ENCODE measurements at places on chromosomes 5 and 9. TPM values are rescaled to one million over a fixed set of nuclear protein-coding genes. Genes with fewer than 3 reads are reported as not detected.
A peak's percentile ranks its signal among the peaks of the same experiment; 100 is the strongest.

TOPORS gene
- polyA plus RNA-seq, result 12.8 TPM

TMEM171 gene
- polyA plus RNA-seq, result 10.3 TPM

MAMDC4 gene
- 0.82 TPM for polyA plus RNA-seq

SURF6 gene
- polyA plus RNA-seq, result 11.8 TPM

OR1B1 gene
- polyA plus RNA-seq, result not detected

GRCh38 chr5:169511708-169512107, 71.9 kb upstream of the SPDL1 start:
- no peaks in the 10 kb centered on the region for H3K27me3 ChIP-seq
- DNase-seq, result no peak
- no peak overlapping the region for H3K27ac ChIP-seq
- H3K36me3 ChIP-seq, result no peaks in the 10 kb centered on the region
- H3K4me1 ChIP-seq, result no peaks in the 10 kb centered on the region

DNA sequence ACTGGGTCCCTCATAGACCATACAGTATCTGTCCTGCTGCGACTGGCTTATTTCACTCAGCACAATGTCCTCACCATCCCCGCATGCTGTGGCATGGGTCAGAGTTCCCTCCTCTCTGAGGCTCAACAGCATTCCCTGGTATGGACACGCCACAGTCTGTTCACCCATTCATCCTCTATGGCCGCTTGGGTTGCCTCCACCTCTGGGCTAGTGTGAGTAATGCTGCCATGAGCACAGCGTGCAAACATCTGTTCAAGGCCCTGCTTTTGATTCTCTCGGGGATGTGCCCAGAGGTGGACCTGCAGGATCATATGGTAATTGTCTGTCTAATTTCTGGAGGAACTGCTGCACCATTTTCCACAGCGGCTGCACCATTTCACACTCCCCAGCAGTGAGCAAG, 5.5 kb upstream of the FBP2 start:
- H3K27me3 ChIP-seq, result peaks cover 3% of the 10 kb centered on the region
- H3K36me3 ChIP-seq, result no peaks in the 10 kb centered on the region
- no peak for DNase-seq
- no peak overlapping the region for H3K4me3 ChIP-seq
- no peak overlapping the region for H3K27ac ChIP-seq

DNA sequence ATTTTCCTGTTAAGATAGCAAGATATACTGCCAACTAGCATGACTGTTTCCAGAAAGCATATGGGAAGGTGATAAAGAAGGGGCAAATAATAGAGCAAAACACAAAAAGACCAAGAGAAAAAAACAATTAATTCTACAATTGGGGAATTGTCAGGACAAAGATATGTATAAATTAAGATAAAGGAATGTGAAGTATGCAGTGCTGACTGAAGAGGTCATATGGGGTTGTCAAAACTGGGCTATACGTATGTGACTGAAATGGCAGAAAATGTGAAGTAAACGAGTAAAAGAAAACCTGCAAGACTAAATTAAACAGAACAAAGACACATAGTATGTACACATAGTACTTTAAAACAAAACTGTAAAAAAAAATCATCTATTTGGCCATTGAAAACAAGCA, 222.3 kb downstream of the ARL15 start:
- peaks cover 32% of the 10 kb centered on the region for H3K4me1 ChIP-seq
- H3K36me3 ChIP-seq, result no peaks in the 10 kb centered on the region
- DNase-seq, result no peak
- no peaks in the 10 kb centered on the region for H3K27me3 ChIP-seq
- H3K27ac ChIP-seq, result no peak overlapping the region

- no peak overlapping the region for H3K4me3 ChIP-seq
- H3K36me3 ChIP-seq, result no peaks in the 10 kb centered on the region
- DNase-seq, result no peak
- no peak overlapping the region for H3K27ac ChIP-seq
Observed at GRCh38 chr9:112526973-112527372, 40.3 kb downstream of the KIAA1958 start.

DNA sequence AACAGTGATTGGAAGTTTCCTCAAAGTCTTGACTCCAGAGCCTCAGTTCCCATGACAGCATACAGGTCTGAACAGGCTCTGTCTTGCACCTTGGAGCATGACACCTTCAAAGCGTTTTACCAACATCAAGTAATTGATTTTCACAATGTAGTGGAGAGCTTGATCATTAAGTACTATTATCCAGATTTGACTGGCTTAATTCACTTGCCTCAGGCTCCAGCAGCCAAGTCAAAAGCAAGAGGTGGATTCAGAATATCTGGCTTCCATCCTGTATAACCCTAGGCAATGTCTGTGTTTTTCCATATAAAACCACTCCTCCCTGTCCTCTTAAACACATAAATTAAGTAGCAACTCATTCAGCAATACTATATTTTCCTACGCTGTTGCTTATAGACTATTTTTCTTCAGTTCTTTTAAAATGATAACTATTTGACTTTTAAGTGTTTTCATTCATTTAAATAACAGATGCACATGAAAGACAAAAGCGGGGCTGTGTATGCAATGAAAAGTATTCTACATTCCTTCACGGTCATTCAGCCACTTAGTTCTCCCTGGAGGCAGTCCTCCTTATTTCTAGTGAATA, 150.8 kb upstream of the RANBP3L start:
- peaks cover 68% of the 10 kb centered on the region for H3K4me1 ChIP-seq
- H3K27me3 ChIP-seq, result no peaks in the 10 kb centered on the region
- no peaks in the 10 kb centered on the region for H3K36me3 ChIP-seq
- peak overlapping the region; percentile 38 for H3K27ac ChIP-seq

DNA sequence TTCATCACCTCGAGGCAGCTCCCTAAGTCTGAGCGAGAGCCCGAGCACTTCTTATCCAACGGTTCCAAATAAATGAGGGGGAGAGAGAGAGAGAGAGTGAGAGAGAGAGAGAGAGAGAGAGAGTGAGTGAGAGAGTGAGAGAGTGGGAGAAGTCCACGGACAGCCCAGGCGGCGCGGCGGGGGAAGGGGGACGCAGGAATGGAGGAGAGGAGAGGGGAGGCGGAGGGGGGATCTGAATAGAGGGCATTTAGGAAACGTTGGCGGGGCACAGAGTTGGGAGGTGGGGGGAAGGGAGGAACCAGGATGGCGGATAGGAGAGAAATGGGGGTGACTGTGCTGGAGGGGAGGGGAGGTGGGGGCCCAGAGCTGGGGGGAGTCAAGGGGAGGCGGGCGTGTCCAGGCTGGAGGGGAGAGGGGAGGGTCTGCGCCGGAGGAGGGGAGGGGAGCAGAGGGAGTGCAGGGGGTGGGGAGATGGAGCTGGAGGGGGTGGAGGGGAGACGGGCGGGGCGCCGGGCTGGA, 398 bp upstream of the BASP1 start:
- DNase-seq, result no peak
- no peaks in the 10 kb centered on the region for H3K27me3 ChIP-seq
- peaks cover 7% of the 10 kb centered on the region for H3K36me3 ChIP-seq
- H3K4me3 ChIP-seq, result peak overlapping the region; percentile 89

GRCh38 chr5:140672455-140673186, 755 bp downstream of the DND1 start:
- no peak overlapping the region for H3K4me3 ChIP-seq
- no peaks in the 10 kb centered on the region for H3K4me1 ChIP-seq
- DNase-seq, result no peak
- peaks cover 47% of the 10 kb centered on the region for H3K36me3 ChIP-seq
- H3K27me3 ChIP-seq, result no peaks in the 10 kb centered on the region
- no peak overlapping the region for H3K27ac ChIP-seq

DNA sequence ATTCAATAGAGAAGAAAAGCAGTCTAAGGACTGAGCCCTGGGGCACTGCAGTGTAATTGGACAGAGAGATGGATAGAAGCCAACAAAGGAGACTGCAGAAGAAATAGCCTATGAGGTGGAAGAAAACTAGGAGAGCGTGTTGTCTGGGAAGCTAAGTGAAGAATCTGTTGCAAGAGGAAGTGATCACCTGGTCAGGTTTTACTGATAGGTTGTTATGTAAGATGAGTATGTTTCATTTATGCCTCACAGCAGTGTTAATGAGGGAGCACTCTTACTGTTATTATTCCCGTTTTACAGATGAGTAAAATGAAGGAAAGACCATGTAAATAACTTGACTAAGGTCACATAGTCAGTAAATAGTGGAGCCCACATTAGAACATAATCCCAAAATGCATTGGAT, 80.0 kb upstream of the GRHPR start:
- no peak for DNase-seq
- no peak overlapping the region for H3K27ac ChIP-seq
- no peak overlapping the region for H3K4me3 ChIP-seq
- H3K27me3 ChIP-seq, result no peaks in the 10 kb centered on the region
- H3K4me1 ChIP-seq, result no peaks in the 10 kb centered on the region

DNA sequence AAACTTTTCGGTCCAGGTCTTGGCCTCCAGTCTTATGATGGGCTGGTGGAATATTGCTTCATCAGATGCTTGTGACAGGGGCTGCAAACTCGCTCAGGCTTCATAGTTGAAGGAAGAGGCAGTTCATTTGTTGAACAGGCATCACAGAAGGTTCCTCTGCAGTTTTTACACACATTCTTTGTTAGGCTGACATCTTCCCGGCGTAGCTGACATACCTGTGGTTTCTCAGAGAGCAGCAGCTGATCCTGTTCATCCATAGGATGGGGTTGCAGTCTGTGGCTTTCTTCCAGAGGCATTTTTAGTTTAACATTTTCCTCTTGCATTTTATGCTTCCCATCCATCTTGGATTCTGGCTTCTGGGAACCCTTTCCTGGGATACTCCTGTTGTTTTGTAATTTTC, 1255.2 kb downstream of the EFNA5 start:
- DNase-seq, result no peak
- no peaks in the 10 kb centered on the region for H3K36me3 ChIP-seq
- no peaks in the 10 kb centered on the region for H3K27me3 ChIP-seq
- no peak overlapping the region for H3K27ac ChIP-seq

GRCh38 chr9:34684145-34684544, 6.9 kb downstream of the CCL19 start:
- H3K27me3 ChIP-seq, result no peaks in the 10 kb centered on the region
- no peak overlapping the region for H3K27ac ChIP-seq
- no peak for DNase-seq
- H3K4me1 ChIP-seq, result no peaks in the 10 kb centered on the region
- H3K4me3 ChIP-seq, result no peak overlapping the region
- H3K36me3 ChIP-seq, result peaks cover 3% of the 10 kb centered on the region

GRCh38 chr9:111148052-111149017, 110.1 kb upstream of the LPAR1 start:
- no peaks in the 10 kb centered on the region for H3K36me3 ChIP-seq
- H3K27ac ChIP-seq, result no peak overlapping the region
- H3K4me1 ChIP-seq, result no peaks in the 10 kb centered on the region
- no peak overlapping the region for H3K4me3 ChIP-seq
- H3K27me3 ChIP-seq, result no peaks in the 10 kb centered on the region

DNA sequence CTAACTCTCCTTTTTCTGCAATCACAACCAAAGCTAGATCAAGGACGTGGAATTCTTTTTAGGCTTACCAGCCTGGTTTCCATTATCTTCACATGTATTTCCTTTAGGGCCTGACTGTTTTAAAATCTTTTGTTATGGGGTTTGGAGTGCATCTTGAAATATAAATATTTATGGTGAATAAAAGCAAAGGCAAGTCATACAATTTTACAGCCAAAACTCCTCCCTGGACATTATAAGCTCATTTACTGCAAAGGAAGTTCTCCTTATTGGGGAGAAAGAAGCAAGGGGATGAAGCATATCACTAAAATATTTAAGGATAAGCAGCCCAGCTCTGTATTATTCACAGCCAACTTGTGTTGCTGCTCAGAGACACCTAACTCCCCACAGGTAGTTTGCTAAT, 132.2 kb upstream of the TARS1 start:
- no peak overlapping the region for H3K27ac ChIP-seq
- no peak overlapping the region for H3K4me3 ChIP-seq
- H3K4me1 ChIP-seq, result peaks cover 38% of the 10 kb centered on the region
- no peaks in the 10 kb centered on the region for H3K27me3 ChIP-seq

DNA sequence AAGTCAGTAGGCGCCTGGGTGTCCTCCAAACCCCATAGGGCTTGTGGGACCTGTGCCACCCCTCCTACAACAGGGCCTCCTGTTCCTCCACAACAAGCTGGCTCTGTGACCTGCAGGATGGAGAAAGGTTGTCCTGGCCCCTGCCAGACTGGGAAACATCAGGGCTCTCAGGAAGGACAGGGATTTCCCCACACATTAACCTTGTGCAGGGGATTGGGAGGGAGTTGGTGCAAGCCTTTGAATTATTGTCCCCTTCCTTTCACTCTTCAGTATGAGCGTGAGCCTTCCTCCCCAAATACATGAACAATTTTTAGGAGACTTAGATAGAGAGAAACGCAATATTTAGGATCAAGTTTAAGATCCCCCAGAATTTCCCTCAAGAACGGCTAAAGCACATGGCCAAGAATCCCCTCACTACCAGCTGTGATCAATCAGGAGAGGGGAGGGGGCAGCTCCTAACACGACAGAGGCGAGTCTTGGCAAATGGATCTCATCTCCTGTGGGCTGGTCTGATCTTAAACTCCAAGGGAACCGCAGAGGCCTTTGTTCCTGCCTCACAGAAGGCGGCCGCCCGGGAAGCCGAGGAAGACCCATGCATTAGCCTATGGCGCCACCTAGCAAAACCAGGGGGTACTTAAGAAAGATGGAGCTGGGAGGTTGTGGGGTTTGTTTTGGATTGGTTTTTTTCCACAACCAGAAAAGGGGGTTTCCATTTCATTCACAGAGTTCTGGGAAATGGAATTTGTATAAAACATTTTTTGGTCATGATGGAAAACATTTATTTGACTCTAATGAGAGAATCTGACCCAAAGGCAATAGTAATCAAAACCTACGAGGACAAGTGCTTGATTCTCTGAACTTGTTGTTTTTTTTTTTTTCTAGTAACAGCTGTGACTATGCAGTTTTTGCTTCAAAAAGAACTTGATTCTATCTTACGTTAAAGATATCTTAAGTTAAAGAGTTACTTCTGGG, 36.1 kb upstream of the OSMR start:
- H3K4me3 ChIP-seq, result no peak overlapping the region
- DNase-seq, result no peak
- H3K36me3 ChIP-seq, result no peaks in the 10 kb centered on the region

DNA sequence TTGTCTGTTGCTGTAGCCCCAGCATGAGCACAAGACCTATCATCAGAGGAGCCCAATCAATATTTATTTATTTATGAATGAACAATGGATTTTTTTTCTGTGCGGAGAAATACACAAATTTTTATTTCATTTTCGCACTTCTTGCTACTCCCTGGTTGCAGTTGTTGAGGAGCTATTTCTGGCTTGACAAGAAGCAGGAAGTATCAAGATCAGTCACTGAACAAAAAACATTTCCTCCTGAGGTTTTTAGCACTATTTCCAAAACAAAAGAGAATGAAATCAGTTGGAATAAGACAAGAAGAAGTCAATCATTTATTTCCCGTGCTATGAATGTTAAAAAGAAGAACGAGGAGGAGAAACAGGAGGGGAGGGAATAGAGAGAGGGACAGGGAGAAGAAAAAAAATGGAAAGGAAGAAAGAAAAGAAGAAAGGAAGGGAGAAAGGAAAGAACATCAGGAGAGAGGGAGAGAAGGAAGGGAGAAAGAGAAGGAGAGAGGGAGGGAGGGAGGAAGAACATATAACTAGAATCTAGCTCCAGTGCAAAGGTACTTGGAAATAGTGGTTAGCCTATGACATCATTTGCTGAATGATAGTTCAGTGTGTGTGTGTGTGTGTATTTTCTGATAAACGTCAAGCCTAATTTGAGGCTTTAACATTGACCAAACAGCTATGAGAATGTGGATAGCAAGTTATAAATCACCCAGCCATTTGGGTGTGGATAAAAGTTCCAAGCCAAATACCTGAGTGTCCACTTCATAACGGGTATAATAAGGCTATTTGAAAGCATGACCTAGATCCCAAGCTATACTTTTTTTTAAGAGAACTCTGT, 586.0 kb downstream of the EBF1 start:
- no peaks in the 10 kb centered on the region for H3K4me1 ChIP-seq
- no peaks in the 10 kb centered on the region for H3K27me3 ChIP-seq
- DNase-seq, result no peak
- no peak overlapping the region for H3K27ac ChIP-seq

All from keratinocyte (primary cell).